Heart left ventricle (tissue), 16 donors: ENCODE measurements at places on chromosomes 2 and 18. TPM values are rescaled to one million over a fixed set of nuclear protein-coding genes. Genes with fewer than 3 reads are reported as not detected.
A peak's percentile ranks its signal among the peaks of the same experiment; 100 is the strongest.

Gene LRATD1
- total RNA-seq, result 4.0 TPM

DNA sequence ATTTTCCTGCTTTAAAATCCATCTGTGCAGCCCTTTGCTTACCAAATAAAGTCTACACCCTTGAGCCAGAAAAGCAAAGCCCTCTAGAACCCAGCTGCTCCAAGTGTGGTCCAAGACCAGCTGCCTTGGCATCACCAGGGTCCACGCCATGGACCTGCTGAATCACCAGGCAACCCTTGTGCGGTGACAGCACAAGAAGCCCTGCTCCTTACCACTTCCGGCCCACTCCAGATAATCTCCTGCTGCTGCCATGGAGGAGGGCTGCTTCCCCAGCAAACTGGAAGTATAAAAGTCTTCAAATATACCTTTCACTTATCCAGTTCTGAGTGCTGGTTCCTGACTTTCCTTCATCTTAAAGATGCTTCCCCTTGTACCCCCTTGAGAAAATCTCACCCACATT, 106.0 kb upstream of the PKDCC start:
- DNase-seq, result no peak
- no peaks in the 10 kb centered on the region for H3K36me3 ChIP-seq
- H3K4me3 ChIP-seq, result no peak overlapping the region
- H3K4me1 ChIP-seq, result peaks cover 78% of the 10 kb centered on the region
- H3K27ac ChIP-seq, result peak overlapping the region; percentile 24

Gene GREB1
- 4.8 TPM for total RNA-seq

DNA sequence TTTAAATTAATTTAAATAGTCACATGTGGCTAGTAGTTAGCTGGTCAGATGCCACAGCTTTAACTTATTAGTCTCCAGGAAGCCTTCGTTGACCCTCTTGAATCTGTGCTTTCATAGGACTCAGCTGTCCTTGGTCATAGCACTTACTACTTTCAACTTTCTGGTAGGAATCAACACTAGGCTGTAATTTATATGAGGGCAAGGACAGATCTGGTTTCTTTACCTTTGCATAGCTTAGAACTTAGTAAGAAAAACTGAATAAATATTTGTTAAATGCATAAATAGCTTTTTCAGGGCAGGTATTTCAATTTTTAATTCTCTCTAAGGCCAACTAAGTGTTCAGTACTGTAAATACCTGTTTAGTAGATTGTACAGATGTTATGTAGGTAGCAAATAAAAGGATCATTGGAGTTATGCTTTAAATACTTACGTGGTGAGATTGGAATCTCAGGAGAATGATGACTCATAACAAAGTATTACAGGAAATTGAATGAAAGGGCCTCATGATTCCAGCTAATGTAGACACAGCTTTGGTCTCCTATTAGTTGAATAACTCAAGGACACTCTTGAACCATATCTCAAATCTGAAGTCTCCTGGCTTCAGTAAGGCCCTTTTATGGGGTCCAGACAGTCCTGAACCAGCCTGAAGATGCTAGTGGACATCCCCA, 2.6 kb downstream of the CLIP4 start:
- peaks cover 4% of the 10 kb centered on the region for H3K36me3 ChIP-seq
- no peak overlapping the region for H3K27ac ChIP-seq
- H3K4me3 ChIP-seq, result no peak overlapping the region
- DNase-seq, result no peak
- H3K27me3 ChIP-seq, result no peaks in the 10 kb centered on the region

Gene PMAIP1
- not detected for total RNA-seq

DNA sequence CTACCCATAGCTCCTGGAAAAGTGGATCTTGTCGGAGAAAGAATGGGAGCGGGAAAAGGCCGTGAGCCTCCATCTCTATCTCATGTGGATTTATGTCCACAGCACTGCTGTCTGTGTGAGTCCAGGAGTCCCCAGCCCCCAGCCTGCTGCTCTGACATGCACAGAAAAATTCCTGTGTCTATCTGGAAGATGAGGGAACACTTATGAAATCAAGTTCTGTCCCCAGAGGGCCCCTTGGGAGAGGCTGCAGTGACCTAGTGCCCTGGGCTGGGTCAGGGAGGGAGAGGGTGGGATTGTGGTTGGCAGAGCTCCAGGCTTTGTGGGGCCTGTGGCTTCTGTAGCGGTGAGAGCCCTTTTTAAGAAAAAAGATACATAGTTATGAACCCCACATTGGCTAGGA, 37.6 kb downstream of the HJURP start:
- no peaks in the 10 kb centered on the region for H3K36me3 ChIP-seq
- no peak overlapping the region for H3K4me3 ChIP-seq
- H3K27me3 ChIP-seq, result no peaks in the 10 kb centered on the region
- no peak overlapping the region for H3K27ac ChIP-seq
- no peaks in the 10 kb centered on the region for H3K4me1 ChIP-seq
- DNase-seq, result no peak

DNA sequence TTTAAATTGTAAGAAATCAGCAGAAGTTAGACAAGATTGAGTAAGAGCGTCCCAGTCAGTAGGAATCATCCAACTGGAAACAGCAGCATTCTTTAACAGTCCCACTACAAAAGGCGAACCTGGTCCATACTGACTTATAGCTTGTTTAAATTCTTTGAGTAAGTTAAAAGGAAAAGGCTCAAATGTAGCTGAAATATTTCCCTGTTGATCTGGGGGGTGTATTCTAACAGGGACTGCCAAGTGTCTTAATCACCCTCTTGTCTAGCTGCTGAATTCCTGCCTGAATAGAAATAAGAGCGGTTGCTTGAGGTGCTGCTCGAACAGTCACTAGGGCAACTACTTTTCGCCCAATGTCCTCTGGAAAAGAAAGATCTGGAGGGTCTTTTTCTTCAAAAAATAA, 56.4 kb upstream of the FMNL2 start:
- H3K27ac ChIP-seq, result no peak overlapping the region
- H3K27me3 ChIP-seq, result no peaks in the 10 kb centered on the region
- no peak overlapping the region for H3K4me3 ChIP-seq
- DNase-seq, result no peak

GRCh38 chr2:121501031-121501430, 29.6 kb upstream of the RNU4ATAC start:
- no peaks in the 10 kb centered on the region for H3K4me1 ChIP-seq
- no peak overlapping the region for H3K4me3 ChIP-seq
- H3K36me3 ChIP-seq, result peaks cover 6% of the 10 kb centered on the region
- no peak overlapping the region for H3K27ac ChIP-seq
- no peaks in the 10 kb centered on the region for H3K27me3 ChIP-seq

Gene RAD51AP2
- 0.13 TPM for total RNA-seq

Gene TMEM200C
- 1.8 TPM for total RNA-seq

- H3K27ac ChIP-seq, result no peak overlapping the region
- H3K4me3 ChIP-seq, result no peak overlapping the region
- H3K36me3 ChIP-seq, result no peaks in the 10 kb centered on the region
- H3K27me3 ChIP-seq, result no peaks in the 10 kb centered on the region
- H3K4me1 ChIP-seq, result no peaks in the 10 kb centered on the region
- DNase-seq, result no peak
These were observed 19.6 kb upstream of the FIGN start for GRCh38 chr2:163755366-163755765.
